Stimulated activated CD4-positive, alpha-beta T cell treated with anti-CD3 and anti-CD28 coated beads, TNF-alpha, amount 100 ng/mL, for 24 hours (primary cell): ENCODE measurements at places on chromosomes 3 and 15.

- no peak for DNase-seq
Observed at GRCh38 chr15:27358751-27359434, 387.9 kb downstream of the GABRG3 start.

- no peak for DNase-seq
Observed at GRCh38 chr3:176439729-176440128, 757.6 kb downstream of the TBL1XR1 start.

- no peak for DNase-seq
Observed at GRCh38 chr3:72246685-72247084, 461.7 kb upstream of the PROK2 start.

DNA sequence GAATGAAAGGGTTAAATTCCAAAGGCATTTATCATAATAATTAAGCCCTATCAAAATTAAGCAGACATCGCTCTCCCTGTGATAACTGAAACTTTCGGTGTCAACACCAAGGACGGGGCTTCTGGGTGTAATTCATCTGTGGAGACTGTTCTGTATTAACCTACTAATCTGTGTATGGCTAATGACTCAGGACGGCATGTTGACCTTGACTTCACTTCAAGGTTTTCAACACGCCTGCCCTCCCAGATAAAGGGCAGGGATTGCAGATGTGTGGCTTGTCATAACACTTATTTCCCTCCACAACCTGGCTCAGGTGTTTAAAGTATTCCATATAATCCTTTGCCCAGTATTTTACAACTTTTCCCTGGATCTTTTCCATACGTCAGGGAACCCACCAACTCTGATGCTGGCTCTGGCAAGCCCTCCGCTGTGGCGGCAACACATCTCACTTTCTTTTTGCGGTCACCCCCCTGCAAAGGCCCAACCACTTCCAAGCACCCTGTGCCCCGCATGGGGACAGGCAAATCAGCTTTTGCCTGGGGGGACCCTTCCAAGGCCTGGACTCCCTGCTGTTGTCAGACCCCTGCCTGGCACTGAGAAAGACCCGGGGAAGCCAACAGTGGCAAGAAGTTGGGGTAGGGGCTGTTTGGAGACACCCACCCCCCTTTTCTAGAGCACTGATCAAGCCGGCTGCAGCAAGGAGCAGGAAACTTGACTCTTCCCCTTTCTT, 93.2 kb upstream of the MEF2A start:
- no peak for DNase-seq

GRCh38 chr3:115912372-115912771, 289.1 kb downstream of the GAP43 start:
- no peak for DNase-seq

DNA sequence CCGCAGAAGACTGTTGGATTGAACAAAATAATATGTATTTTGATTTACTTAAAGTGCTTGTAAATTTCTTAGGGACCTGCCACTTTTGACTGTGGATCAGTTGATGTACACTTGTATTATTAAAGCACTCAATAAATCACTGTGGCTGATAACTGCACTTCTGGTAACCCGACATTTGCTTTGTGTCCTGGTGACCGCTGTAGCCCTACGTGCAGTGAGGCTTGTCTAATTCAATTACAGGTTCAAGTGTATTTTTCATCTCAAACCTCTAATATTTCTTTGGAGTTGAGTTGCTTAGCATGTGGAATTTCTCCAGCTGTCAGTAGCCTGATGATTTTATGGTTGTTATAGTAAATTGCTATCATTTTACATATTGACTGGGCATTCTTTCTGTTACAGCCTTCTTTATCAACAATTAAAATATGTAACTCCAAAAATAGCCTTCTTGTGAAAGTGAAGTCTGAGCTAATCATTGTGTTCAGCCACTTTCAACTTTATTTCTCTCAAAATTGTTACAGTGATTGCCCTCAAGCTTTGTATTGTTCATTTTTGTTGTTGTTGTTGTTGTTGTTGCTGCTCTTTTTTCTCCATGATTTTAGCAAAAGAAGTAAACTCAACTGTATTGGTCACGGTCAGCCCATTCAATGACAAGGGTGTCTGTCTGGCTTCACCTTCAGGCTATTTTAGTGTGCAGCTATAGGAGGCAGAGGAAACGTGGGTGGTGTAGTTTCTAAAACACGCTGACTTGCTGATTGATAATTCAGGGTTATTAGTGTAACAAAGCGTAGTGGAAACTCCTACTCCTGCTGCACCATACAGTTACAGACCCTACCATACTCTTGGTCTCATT, 215.1 kb upstream of the UBE2E1 start:
- DNase-seq: no peak

- no peak for DNase-seq
Observed at GRCh38 chr15:64466408-64467141, 6.2 kb downstream of the ZNF609 start.

- no peak for DNase-seq
Observed at GRCh38 chr15:81255958-81256320, 59.3 kb downstream of the IL16 start.

DNA sequence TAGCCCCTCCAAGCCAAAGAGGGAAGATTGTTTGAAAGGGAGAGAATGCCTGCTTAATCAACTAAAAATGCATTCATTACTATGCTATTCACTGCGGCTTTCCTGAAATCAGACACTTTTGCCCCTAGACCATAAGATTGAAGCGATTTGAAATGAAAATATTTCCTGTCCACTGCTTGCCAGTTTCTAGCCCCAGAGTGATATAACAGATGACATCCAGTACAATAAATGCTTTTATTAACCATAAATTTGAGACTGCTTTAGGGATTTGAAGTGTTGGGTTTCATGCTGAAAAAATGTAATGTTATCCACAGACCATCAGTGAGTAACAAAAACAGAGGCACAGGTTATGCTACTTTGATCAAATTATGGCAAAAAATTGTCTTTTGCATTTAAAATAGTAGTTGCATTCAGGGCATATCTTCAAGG, 14.1 kb downstream of the IL17RD start:
- DNase-seq: no peak

GRCh38 chr3:23271876-23272741, 69.0 kb downstream of the UBE2E2 start:
- DNase-seq: no peak
